ENCODE measurements at places on chromosomes 4 and X. TPM values are rescaled to one million over a fixed set of nuclear protein-coding genes. Genes with fewer than 3 reads are reported as not detected.

Gene SLC25A53
- 4.2 TPM for total RNA-seq

Gene P2RY4
- total RNA-seq = 0.22 TPM

Gene FAM53A
- total RNA-seq = 0.51 TPM

Gene GLOD5
- total RNA-seq = not detected

Gene P2RY8
- 0.05 TPM for total RNA-seq

Gene ABCD1
- 4.9 TPM for total RNA-seq

Gene ANOS1
- not detected for total RNA-seq

Gene VAMP7
- total RNA-seq = 31.6 TPM

Measured in SJCRH30 (cell line).